ENCODE measurements at places on chromosomes 5 and 9. TPM values are rescaled to one million over a fixed set of nuclear protein-coding genes. Genes with fewer than 3 reads are reported as not detected.

FBXL7 gene
- 40.2 TPM for total RNA-seq

ADRB2 gene
- 4.8 TPM for total RNA-seq

CATSPER3 gene
- total RNA-seq, result 1.3 TPM

IFNA21 gene
- total RNA-seq, result not detected

GLRX gene
- total RNA-seq, result 22.0 TPM

PTGDS gene
- total RNA-seq, result 8,972 TPM

ADAMTS16 gene
- total RNA-seq, result 1.6 TPM

ANKRD18A gene
- total RNA-seq, result 1.8 TPM

OCLN gene
- 8.2 TPM for total RNA-seq

LCN12 gene
- 2.4 TPM for total RNA-seq

ADGRD2 gene
- not detected for total RNA-seq

PCDHGA1 gene
- 1.6 TPM for total RNA-seq

DNA sequence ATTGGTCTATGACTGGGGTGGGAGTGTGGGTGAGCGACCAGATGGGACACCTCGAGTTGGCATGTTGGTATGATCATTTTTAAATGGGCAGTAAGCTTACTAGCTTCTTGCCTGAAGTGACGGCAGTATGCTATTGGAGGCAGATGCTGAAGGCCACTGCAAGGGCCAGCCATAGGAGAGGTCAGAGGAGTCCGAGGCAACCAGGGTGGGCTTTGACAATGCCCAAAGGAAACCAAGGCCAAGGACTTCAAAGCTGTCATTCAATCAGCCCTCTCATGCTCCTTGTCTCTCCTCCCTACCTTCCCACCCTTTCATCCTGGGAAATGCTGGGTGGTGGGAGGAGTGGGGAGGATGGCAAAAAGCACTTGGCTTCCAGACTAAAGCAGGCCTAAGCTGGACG is 57.1 kb upstream of the GLRX start:
- H3K4me1 ChIP-seq, result no peaks in the 10 kb centered on the region
- no peaks in the 10 kb centered on the region for H3K36me3 ChIP-seq
- H3K4me3 ChIP-seq, result no peak overlapping the region
- no peaks in the 10 kb centered on the region for H3K27me3 ChIP-seq

GRCh38 chr9:71250581-71250980 is 129.2 kb upstream of the TRPM3 start:
- H3K36me3 ChIP-seq, result no peaks in the 10 kb centered on the region
- H3K27ac ChIP-seq, result no peak overlapping the region
- DNase-seq, result no peak
- no peaks in the 10 kb centered on the region for H3K4me1 ChIP-seq

GRCh38 chr9:135835131-135835530 is 72.2 kb downstream of the CAMSAP1 start:
- no peaks in the 10 kb centered on the region for H3K4me1 ChIP-seq
- H3K27me3 ChIP-seq, result no peaks in the 10 kb centered on the region
- H3K27ac ChIP-seq, result no peak overlapping the region
- DNase-seq, result no peak

DNA sequence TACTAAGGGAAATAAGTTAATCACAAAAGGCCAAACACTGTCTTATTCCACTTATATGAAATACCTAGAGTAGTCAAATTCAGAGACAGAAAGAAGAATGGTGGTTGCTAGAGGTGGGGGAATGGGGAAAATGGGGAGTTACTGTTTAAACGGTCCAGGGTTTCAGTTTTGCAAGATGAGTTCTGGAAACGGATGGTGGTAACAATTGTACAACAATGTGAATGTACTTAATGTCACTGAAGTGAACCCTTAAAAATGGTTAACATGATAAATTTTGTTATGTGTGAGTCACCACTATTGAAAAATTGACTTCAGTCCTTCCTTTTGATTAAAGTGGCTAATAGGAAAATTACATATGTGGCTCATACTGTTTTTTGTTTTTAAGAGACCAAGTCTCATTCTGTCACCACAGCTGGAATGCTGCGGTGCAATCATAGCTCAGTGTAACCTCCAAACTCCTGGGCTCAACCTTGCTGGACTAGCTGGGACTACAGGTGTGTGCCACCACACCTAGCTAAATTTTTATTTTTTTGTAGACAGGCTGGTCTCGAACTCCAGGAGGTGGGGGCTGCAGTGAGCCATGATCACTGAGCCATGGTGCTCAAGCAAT is 8.7 kb downstream of the UBQLN1 start:
- no peaks in the 10 kb centered on the region for H3K36me3 ChIP-seq
- no peak for DNase-seq
- peaks cover 29% of the 10 kb centered on the region for H3K4me1 ChIP-seq
- no peaks in the 10 kb centered on the region for H3K27me3 ChIP-seq
- H3K27ac ChIP-seq, result no peak overlapping the region

DNA sequence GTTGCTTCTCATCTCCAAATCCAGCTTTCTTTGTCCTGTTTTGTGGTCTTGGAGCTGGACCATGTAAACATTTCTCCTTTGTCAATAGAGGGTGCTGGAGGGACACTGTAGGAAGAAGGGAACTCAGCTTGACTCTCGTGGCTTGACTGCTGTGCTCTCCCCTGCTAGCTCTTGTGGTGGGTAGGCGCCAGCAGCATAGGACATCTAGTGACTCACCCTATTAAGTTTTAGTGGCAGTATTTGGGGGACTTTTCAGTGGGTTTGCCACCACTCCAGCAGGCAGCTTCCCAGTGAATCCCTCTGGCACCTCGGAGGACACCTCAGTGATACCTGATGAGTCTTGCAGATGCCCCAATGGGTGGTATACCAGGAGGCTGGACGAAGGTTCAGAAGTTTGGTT is 97.8 kb downstream of the TSSK1B start:
- DNase-seq, result no peak
- H3K4me1 ChIP-seq, result no peaks in the 10 kb centered on the region
- no peaks in the 10 kb centered on the region for H3K27me3 ChIP-seq
- no peaks in the 10 kb centered on the region for H3K36me3 ChIP-seq

- H3K27me3 ChIP-seq, result no peaks in the 10 kb centered on the region
- H3K36me3 ChIP-seq, result no peaks in the 10 kb centered on the region
- no peak overlapping the region for H3K27ac ChIP-seq
- H3K4me3 ChIP-seq, result no peak overlapping the region
Observed at GRCh38 chr5:28398185-28398584, 1359.8 kb upstream of the CDH9 start.

DNA sequence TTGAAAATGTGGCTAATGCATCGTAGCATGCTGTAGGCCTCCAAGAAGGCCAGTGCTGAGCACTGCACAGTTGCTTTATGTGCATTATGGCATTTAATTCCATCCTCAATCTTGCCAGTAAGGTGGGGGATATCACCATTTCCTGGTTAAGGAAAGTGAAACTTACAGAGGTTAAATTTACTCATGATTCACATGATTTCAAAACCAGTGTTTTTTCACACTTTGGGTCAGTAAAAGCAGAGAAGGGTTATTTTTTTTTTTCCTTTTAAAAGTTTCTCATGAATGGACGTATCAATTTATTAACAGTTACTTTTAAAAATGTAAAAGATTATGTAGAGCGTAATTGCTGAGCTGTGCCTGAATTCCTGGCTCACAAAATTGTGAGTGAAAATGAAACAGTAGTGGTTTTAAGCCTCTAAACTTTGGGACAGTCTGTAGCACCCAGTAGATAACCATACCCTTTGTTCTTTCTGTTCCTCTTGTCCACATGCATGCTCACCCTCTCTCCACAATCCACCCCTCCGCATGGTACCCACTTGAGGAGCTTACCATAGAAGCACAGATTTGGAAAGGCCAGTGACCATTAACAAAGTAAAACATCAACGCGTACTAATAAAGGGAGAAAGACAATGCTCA is 21.2 kb downstream of the MAST4 start:
- H3K36me3 ChIP-seq, result no peaks in the 10 kb centered on the region
- no peak overlapping the region for H3K27ac ChIP-seq
- no peak overlapping the region for H3K4me3 ChIP-seq
- H3K27me3 ChIP-seq, result no peaks in the 10 kb centered on the region

GRCh38 chr5:160539431-160539830 is 117.8 kb downstream of the PTTG1 start:
- H3K4me3 ChIP-seq, result no peak overlapping the region
- DNase-seq, result no peak
- H3K36me3 ChIP-seq, result no peaks in the 10 kb centered on the region
- H3K4me1 ChIP-seq, result no peaks in the 10 kb centered on the region

DNA sequence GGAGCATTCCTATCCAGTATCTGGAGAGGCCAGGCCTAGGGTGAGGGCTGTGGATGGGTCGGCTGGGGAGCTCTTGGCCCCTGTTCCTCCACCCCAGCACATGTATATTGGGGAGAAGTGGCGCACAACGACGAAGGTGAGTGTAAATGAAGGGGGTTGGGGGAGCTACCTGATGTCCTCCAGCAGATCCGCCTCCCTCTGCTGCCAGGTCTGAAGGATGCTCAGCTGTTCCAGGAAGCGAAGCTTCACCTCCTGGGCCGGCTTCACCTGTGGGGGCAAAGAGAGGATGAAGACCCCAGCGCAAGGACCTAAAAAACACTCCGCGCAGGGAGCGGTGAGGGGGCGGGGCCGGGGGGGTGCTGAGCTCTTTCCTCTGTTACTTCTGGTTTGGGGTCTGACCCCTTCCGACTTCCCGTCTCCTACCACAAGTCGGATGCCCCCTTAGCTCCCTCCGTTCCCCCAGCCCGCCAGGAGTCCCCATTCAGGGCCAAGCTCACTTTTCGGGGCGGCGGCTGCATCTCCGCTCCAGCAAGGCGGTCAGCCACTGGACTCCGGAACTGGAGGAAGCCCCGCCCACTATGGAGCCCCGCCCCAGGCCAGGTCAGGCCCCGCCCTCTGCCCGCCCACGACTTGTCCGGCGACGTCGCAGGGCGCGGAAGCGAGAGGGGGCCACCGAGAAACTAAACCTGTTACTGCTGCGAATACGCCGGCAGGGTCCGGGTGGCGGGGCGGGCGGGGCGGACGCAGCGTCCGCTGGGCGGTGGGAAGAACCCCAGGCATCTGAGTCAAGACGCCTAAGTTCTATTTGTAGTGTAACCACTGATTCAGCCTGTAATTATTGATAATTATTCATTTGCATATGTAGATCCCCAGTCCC is at the start of gene FCHSD1:
TSS of gene FCHSD1 (minus strand) at position 568 of the 877 bp plus-strand sequence. CDS start at position 518, 50 bp downstream.
- H3K27ac ChIP-seq, result peak within 1 kb of the TSS; percentile 74
- no peaks in the 10 kb centered on the region for H3K36me3 ChIP-seq
- H3K4me3 ChIP-seq, result peak within 1 kb of the TSS; percentile 72

- peak; percentile 74 for DNase-seq
- peak within 1 kb of the TSS; percentile 88 for H3K27ac ChIP-seq
- no peaks in the 10 kb centered on the region for H3K36me3 ChIP-seq
- H3K27me3 ChIP-seq, result no peaks in the 10 kb centered on the region
- no peaks in the 10 kb centered on the region for H3K4me1 ChIP-seq
Observed at GRCh38 chr5:150640311-150641005, at the start of gene SYNPO. Gene SYNPO, plus strand, starts transcription at chr5:150640660. Its CDS starts 7,616 bp downstream, at chr5:150648276.

GRCh38 chr5:111829701-111830100 is 72.7 kb upstream of the NREP start:
- H3K27ac ChIP-seq, result no peak overlapping the region
- H3K27me3 ChIP-seq, result no peaks in the 10 kb centered on the region
- H3K4me1 ChIP-seq, result peaks cover 8% of the 10 kb centered on the region
- H3K4me3 ChIP-seq, result no peak overlapping the region

DNA sequence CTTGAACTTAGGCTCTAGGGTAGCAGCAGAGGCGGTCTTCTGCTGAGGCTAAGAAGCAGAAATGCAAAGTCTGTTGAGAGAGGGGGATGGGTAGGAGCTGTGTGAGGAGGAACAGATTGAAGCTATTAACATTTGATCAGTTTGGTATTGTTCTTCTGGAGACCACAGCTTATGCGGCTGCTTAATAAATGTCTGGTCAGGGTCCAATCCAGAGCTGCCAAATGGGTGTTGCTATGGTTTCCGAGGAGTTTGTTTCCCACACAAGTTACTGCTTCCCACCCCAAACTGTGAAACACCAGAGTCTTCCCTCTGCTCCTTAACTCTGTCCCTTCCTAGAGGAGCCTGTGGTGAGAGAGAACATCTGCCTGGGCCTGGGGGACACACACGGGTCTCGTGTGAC is 142.2 kb upstream of the KLF4 start:
- H3K36me3 ChIP-seq, result no peaks in the 10 kb centered on the region
- peaks cover 41% of the 10 kb centered on the region for H3K4me1 ChIP-seq
- no peak overlapping the region for H3K27ac ChIP-seq
- no peaks in the 10 kb centered on the region for H3K27me3 ChIP-seq

GRCh38 chr5:81980160-81980559 is 8.3 kb downstream of the ATG10 start:
- H3K4me3 ChIP-seq, result no peak overlapping the region
- no peak overlapping the region for H3K27ac ChIP-seq
- H3K4me1 ChIP-seq, result no peaks in the 10 kb centered on the region
- peaks cover 45% of the 10 kb centered on the region for H3K36me3 ChIP-seq
- H3K27me3 ChIP-seq, result no peaks in the 10 kb centered on the region

- H3K4me1 ChIP-seq, result peaks cover 23% of the 10 kb centered on the region
- H3K27ac ChIP-seq, result peak overlapping the region; percentile 80
- no peak for DNase-seq
- H3K36me3 ChIP-seq, result no peaks in the 10 kb centered on the region
- no peak overlapping the region for H3K4me3 ChIP-seq
Observed at GRCh38 chr5:140633501-140633900, 526 bp upstream of the CD14 start.

- H3K4me3 ChIP-seq, result no peak overlapping the region
- DNase-seq, result no peak
- H3K4me1 ChIP-seq, result peaks cover 3% of the 10 kb centered on the region
- no peaks in the 10 kb centered on the region for H3K27me3 ChIP-seq
- no peak overlapping the region for H3K27ac ChIP-seq
Observed at GRCh38 chr5:39151745-39152144, 67.6 kb downstream of the FYB1 start.

DNA sequence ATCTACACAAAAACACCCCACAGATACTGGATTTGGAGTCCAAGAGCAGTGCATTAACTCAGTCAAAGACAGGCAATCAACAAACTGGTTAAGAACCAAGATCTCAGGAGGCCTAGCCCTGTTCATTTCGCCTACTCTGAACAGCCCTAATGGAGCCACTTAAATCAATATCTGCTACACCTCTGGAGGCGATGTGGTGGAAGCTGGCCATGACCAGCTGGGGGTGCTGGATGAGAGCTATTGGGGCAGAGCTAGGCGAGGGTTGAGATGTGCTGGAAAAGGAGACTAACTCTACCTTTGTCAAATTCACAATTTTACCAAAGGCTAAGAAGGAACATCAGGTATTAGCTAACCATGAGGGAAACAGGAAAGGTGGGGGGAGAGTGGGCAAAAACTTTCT is 23.3 kb upstream of the ARSB start:
- DNase-seq, result no peak
- H3K27ac ChIP-seq, result no peak overlapping the region
- H3K4me1 ChIP-seq, result no peaks in the 10 kb centered on the region
- H3K27me3 ChIP-seq, result no peaks in the 10 kb centered on the region
- no peaks in the 10 kb centered on the region for H3K36me3 ChIP-seq

- H3K4me3 ChIP-seq, result no peak overlapping the region
- no peak for DNase-seq
- H3K27ac ChIP-seq, result no peak overlapping the region
Observed at GRCh38 chr9:81183761-81184160, 505.6 kb downstream of the TLE1 start.

Measured in tibial nerve (tissue), 4 donors.